ENCODE measurements at places on chromosomes 5 and 9. TPM values are rescaled to one million over a fixed set of nuclear protein-coding genes. Genes with fewer than 3 reads are reported as not detected.

LRRC14B gene
- total RNA-seq = not detected

SLC28A3 gene
- 0.16 TPM for total RNA-seq

WNT8A gene
- not detected for total RNA-seq

ENHO gene
- 0.26 TPM for total RNA-seq

All from bronchial smooth muscle cell (primary cell).